ENCODE measurements at places on chromosomes 1 and 21.

DNA sequence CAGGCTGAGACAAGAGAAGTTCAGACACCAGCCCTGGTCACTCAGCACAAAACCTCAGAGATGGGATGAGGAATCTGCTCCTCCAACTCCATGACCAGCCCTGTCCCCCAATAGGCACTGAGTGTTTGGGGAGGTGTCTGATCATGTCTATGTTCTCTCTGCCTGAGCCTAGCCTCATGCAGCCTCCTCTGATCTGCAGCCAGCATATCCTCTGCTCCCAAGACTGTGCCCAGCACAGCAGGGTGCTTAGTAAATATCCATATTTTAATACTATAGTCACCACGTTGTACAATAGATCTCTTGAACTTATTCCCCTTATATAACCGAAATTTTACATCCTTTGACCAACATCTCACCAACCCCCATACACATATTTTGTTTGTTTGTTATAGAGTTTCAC lies 202.9 kb downstream of the MATN1 start:
- DNase-seq: no peak

DNA sequence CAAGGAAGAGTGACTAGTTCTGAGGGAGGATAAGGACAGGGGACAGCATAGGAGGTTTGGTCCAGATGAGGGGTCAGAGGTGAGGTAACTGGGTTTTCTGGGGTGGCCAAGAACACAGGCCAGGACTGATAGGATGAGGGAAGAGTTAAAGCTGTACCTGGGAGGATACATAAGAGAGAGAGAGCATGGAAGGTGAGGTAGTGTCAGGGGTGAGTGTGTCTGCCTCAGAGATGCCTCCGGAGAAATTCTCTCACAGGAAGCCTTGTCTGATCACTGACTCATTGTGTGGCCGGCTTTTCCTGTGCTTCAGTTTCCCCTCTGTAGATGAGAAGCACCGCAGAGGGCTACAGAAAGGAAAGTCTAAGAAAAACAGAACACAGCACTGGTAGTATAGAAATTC lies 40.2 kb downstream of the FASLG start:
- no peak for DNase-seq

DNA sequence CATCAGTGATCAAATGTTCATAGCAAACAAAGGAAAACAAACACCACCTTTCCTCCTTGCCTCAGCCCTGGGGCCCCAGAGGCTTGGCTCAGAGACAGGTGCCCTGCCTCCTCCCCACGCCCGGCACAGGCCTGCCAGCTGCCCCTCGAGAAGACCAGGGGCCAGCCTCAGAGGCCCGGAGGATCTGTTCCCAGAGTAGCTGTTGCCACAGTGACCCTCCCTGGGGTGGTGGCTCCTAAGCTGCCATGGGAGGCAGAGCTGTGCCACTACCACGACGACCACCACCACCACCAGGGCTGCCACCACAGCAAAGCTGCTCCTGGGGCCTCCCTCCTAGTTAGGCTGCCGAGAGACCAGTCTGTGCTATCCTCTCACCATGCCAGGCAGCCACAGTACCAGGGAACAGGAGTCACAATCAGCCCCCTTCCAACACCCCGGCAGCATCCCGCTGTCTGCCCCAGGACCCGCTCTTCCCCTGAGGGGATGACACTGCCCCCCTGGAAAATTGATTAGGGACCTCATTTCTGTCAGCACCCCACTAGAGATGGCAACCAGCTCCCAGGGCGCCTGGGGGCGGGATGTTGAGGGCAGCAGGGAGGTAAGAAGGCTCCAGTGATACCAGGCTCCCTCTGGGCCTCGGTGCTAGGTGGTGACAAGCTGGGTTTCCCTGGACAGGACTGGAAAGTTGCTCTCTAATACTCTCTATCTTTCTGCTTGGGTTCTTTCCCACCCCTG lies 30.5 kb downstream of the KCNC4 start:
- DNase-seq: no peak

DNA sequence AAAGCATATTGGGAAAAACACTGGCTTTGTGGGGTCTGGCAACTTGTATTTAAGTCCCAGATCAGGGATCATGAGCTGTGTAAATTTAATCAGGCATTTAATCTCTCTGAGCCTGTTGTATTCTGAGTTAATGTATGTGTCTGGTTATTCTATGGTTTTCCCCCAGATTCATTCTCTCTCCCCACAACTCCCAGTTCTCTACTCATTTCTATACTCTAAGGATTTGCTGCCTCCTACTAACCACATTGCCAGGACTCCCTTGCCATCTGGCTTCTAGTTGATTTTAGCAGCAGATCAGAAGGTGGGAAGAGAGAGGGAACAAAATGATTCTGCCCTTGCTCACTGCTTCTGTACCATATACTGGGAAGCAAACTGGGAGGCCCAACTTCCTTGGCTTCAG lies 31.4 kb upstream of the S1PR1 start:
- DNase-seq: no peak

- DNase-seq: no peak
Measured at GRCh38 chr21:32189688-32190483, 89.0 kb downstream of the MIS18A start.

- no peak for DNase-seq
Measured at GRCh38 chr1:168775366-168775765, 46.4 kb upstream of the DPT start.

GRCh38 chr1:234956821-234957329 lies 171.8 kb downstream of the TOMM20 start:
- DNase-seq: no peak

DNA sequence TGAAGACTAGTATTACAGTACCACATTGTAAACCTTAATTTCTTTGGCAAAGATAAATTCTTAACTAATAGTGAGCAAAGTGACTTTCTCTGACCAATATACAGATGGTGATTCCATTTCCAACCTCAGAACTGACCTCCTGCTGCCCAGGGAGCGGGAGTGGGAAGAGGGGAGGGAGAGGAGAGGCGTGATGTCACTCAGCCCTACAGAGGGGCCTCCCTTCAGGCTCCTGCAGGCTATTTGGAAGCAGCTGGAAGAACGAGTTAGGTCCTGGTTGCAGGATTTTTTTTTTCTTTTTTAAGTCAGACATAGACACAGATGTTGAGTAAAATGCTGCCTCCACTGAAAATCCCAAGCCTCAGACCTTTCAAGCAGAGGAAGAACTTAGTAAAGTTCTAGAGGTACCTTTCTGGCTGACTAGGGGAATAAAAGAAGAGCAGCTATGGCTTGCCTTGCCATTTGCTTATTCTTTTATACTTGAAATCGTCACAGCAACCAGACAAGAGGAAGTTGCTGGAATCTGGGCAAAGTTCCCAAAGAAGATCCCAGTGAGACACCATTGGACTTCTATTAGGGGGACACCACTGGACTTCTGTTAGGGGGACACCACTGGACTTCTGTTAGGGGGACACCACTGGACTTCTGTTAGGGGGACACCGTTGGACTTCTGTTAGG lies 54.5 kb downstream of the EXO1 start:
- DNase-seq: no peak

GRCh38 chr1:22228505-22228911 lies 85.6 kb upstream of the WNT4 start:
- no peak for DNase-seq

DNA sequence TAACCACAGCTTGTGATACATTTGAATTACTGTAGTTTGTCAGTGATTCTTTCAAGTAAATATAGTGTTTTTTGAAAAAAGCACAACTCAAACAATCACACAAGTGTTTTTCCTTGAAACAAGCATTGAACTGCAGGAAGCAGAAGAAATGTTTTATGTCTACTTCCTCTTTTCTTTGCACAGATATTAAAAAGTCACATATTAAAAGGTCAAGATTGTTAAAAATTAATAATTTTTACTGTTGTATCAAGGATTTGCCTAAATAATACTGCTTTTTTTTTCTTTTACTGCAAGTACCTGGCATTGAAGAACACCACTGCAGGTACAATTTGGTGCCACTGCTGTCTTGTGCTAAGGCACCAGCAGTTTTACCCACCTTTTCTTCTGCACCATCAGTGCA lies 214.2 kb upstream of the C1orf105 start:
- no peak for DNase-seq

- no peak for DNase-seq
Measured at GRCh38 chr1:25804244-25804963, 4.4 kb downstream of the SELENON start.

- no peak for DNase-seq
Measured at GRCh38 chr1:14782741-14783591, 184.5 kb downstream of the KAZN start.

- DNase-seq: no peak
Measured at GRCh38 chr1:207744000-207744534, 7.8 kb upstream of the CD46 start.

GRCh38 chr1:239719642-239720258 lies 333.4 kb downstream of the CHRM3 start:
- no peak for DNase-seq

DNA sequence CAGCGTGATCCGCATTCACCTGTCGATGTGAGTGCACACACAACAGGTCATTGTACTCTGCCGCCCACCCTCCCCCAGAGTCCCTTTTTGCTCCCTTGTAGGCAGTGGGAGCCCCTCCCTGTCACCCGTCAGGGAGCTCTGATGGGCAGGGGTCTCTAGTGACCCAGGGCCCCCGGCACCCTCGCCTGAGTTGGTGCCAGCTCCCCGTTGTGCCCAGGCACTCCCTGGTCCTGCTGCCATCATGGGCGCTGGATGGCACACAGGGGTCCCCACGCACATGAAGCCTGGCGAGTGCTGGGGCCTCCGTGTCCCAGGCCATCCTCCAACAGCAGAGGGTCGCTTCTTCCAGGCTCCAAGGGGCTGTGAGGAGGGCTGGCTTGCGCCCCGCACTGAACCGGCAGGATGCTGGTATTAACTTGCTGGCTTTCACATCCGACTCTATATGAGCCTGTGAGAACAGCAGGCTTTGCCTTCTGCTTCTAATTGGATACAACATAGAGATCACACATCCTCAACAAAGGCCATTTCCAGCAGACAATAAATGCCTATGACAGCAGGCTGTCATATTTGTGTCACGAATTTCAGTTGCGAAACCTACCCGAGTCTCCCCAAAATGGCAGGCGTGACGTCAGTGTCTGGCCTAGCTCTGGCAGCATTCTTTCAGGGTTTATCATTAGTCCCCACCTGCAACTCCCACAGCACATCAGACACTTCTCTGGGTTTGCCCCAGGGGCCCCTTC lies 35.4 kb downstream of the KIAA1614 start:
- DNase-seq: no peak

- no peak for DNase-seq
Measured at GRCh38 chr1:98410082-98410481, 251.4 kb upstream of the SNX7 start.

- DNase-seq: no peak
Measured at GRCh38 chr1:9657521-9658032, 6.0 kb downstream of the PIK3CD start.

DNA sequence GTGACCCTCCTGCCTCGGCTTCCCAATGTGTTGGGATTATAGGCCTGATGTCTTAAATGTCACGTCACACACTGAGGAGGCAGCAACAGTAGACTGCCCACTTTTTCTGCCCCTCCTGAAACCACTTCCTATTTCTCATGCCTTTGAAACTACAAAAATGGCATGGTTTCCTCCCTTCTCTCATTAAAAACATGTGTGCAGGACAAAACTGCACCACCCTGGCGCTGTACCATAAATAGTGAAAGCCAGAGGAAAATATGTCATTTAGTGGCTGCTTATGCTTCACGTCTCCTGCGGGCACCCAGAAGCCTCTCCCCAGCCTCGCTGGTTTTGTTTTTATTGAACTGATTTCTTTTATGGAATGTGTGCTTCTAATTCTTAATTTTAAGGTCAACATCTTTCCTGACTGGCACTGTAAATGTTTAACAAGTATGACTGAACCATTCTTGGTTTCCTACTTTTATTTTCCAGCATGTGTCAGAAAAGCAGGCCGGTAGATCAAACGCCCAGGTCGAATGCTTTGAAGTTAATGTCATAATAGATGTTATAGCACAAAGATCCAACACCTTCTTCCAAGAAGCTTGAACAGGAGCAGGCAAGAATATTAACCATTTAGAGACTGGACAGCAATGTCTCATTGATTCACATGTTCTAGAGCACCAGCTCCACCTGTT lies 59.6 kb upstream of the C1orf87 start:
- no peak for DNase-seq

DNA sequence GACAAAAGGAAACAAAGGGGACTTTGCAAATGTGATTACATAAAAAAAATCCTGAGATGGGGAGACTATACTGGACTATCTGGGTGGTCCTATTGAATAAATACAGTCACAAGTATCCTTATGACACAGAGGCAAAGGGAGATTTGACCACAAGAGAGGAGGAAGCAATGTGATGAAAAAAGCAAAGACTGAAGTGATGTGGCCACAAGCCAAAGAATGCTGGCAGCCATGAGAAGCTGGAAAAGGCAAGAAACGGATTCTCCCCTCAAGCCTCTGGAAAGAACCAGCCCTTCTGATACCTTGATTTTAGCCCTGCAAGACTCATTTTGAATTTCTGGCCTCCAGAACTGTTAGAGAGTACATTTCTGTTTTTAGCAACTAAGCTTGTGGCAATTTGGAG lies 36.4 kb downstream of the OLFML2B start:
- DNase-seq: no peak

- no peak for DNase-seq
Measured at GRCh38 chr1:204361781-204362180, 2.1 kb upstream of the PLEKHA6 start.

DNA sequence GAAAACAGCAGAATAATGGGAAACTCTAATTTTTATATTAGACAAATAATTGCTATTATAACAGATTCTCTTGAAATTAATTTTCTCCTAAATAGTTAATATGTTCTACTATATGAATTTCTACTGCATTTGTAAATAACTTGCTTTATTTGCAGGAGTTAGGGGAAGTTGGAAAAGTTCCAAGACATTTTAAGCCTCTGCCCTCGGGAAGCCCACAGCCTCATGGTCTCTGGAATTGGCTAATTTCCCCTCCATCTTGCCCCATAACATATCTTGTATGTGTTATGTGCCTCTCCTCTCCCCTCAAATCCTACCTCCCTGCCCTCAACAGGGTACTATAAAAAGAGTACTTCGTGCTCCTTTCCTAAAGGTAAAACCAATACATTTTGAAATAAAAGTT lies 271.4 kb upstream of the NR5A2 start:
- no peak for DNase-seq

- DNase-seq: no peak
Measured at GRCh38 chr1:62774971-62775595, 8.8 kb upstream of the ATG4C start.

DNA sequence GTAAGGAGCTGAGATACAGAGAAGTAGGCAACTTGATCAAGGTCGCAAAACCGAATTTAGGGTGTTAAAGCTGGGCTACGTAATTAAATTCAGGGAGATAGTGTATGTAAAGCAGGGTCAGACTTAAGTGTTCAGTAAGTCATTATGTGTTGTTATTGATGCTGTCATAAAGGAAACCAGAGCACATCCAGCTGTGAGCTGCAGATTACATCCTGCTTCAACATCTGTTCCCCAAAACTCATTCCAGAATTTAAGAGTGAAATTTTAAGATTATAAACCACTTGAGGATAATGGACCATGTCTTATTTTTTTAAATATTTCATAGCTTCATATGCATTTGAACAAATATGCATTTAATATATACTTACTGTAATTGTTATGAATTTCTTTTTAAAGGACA lies 49.7 kb downstream of the IVNS1ABP start:
- DNase-seq: no peak

- DNase-seq: no peak
Measured at GRCh38 chr1:58732087-58732775, 32.4 kb upstream of the MYSM1 start.

- peak; percentile 43 for DNase-seq
Measured at GRCh38 chr1:119827010-119827409, 15.8 kb upstream of the REG4 start.

Measured in NAMALWA (cell line).